SHP77 (cell line): ENCODE measurements at places on chromosomes 7 and 10.

DNA sequence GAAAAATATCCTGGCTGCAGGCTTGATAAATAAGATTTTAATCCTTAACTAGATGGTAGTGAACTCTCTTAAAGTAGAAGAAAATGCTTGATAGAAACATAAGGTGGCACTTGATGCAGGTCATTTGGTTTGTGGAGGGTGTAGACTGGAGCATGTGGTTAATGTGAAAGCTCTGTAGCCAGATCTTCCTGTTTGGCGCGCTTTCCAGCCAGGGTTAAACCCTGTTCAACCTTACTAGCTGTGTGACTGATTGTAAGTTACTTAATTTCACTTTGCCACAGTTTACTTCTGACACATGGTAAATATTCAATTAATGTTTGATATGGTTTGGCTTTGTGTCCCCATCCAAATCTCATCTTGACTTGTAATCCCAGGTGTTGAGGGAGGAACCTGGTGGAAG, 394.0 kb downstream of the REEP3 start:
- no peak for DNase-seq

- DNase-seq, result no peak
Measured at GRCh38 chr10:18822156-18822555, 162.9 kb downstream of the ARL5B start.

GRCh38 chr10:69783515-69783914, 18.2 kb upstream of the COL13A1 start:
- no peak for DNase-seq

GRCh38 chr7:101740981-101741725, 76.3 kb upstream of the CUX1 start:
- no peak for DNase-seq

GRCh38 chr10:122730238-122730637, 30.6 kb upstream of the C10orf120 start:
- DNase-seq, result no peak

GRCh38 chr10:31759124-31759798, 169.4 kb downstream of the ARHGAP12 start:
- DNase-seq, result peak; percentile 41

DNA sequence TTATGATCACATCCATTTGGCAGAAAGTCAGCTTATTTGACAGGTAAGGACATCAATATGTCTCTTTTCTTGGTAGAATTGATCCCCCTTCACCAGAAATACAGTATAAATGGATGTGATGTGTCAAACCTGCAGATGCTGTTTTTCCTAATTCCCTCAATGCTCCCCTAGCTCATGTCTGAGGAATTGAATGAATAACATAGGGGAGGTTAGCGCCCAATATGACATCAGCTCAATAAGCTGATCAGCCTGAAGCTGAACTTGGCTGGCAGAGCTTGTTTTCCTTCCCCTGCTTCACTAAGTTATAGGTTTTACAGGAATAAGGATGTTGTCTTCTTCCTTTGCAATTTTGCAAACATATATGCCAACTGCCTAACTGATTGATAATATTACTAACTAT, 132.5 kb downstream of the REEP3 start:
- DNase-seq, result no peak

GRCh38 chr7:66664590-66665293, 36.1 kb downstream of the KCTD7 start:
- DNase-seq, result no peak

GRCh38 chr10:131909929-131910328, 9.1 kb downstream of the PPP2R2D start:
- DNase-seq, result no peak

DNA sequence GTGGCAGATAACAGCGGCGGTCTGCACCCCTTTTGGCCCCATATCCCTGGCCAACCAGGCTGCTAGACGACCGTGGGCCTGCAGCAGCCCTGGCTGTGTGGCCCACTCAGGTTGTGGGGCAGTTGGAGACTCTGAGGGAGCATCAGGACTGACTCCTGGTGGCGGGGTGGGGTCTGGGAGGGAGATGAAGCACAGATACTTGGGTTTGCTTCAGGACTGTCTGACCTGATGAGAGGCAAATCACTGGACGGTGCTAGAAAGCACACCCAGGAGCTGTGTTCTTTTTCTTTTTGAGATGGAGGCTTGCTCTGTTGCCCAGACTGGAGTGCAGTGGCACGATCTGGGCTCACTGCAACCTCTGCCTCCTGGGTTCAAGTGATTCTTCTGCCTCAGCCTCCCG, 28.2 kb downstream of the BAMBI start:
- DNase-seq, result no peak

GRCh38 chr10:75851580-75852345, 420.3 kb downstream of the LRMDA start:
- no peak for DNase-seq

GRCh38 chr10:49231086-49231820, 43.1 kb upstream of the TMEM273 start:
- DNase-seq, result no peak
